Suppressor macrophage (primary cell): ENCODE measurements at places on chromosomes 1 and 21.

- no peak for DNase-seq
These were observed 422.9 kb downstream of the PTBP2 start for GRCh38 chr1:97144527-97144926.

GRCh38 chr1:151494741-151495281 lies 16.4 kb upstream of the CGN start:
- DNase-seq = peak; percentile 50

DNA sequence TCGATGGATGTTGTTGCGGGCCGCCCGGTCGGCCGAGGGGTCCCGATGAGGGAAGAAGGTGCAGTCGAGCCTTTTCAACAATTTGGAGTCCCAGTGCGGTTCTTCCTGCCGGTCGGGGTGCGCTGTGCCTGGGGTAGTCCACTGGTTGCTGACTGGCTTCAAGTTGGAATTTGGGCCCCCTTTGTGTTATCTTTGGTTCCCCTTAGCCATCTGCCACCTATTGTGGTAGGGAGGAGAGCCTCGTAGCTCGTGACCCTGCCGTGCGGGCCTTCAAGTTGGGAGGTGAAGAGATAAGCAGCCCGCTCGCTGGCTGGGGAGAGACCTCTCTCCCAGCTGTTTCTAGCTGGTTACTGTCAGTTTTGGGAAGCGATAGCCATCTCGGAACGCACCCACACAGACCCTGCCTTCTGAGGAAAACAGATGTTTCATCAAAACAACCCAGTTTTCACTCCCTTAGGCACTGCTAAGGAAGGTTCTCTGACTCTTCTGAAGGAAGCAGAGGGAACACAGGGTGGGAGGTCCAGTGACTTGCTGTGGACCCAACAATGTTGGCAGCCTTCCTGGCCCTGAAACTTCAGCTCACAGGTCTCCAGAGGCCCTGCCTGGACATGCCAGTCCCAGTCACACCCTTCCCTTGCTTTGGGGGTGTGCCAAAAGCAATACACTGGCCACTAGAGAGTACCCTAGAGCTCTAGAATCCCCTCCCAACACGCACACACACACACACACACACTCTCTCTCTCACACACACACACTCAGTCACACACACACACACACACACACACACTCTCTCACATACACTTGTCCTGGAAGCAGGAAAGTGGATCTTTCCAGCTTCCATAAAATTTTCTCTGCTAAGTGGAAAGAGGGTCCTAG lies 1.0 kb downstream of the BTG2 start:
- DNase-seq = peak; percentile 70

GRCh38 chr1:55289614-55290013 lies 74.5 kb upstream of the USP24 start:
- DNase-seq = no peak

GRCh38 chr1:221234791-221235190 lies 355.5 kb downstream of the HLX start:
- DNase-seq = no peak

DNA sequence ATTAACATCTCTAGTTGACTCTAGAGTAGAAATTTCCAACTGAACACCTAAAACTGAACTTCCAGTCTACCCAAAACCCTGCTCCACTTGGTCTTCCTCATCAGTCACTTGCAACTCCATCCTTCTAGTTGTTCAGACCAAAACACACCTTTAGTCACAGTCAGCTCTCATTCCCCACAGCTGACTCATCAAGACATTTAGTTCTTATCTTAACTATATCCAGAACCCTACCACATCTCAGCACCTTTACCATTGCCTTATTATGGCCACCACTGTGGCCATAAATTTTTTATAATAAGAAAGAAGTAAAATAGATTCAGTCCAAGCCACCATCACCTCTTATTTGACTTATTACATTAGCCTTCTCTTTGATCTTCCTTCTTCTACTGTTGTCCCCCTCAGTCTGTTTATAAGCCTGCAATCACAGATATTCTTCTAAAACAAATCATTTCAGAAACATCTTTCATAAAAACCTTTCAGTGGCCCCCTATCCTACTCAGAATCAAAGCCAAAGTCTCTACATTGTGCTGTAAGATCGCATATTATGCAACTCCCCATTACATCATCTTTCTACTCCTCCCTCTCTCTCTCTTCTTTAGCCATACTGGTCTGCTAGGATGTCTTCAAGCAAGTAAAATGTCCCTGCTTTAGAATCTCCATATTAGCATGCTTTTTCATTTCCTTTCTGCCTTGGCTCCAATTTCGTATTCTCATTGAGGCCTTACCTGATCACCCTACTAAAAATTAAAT lies 275.9 kb downstream of the LRRC40 start:
- no peak for DNase-seq

GRCh38 chr1:159999204-159999603 lies 32.6 kb downstream of the PIGM start:
- DNase-seq = no peak

GRCh38 chr21:33411949-33412430 lies 8.8 kb downstream of the IFNGR2 start:
- no peak for DNase-seq

GRCh38 chr1:39854738-39855137 lies 28.6 kb downstream of the TRIT1 start:
- DNase-seq = no peak

GRCh38 chr1:161307230-161307768 lies 2.5 kb downstream of the MPZ start:
- DNase-seq = peak; percentile 61

- DNase-seq = peak; percentile 28
These were observed 102.7 kb downstream of the ZNF281 start for GRCh38 chr1:200306944-200307754.

GRCh38 chr1:218521414-218522169 lies 176.5 kb downstream of the TGFB2 start:
- DNase-seq = peak; percentile 77

DNA sequence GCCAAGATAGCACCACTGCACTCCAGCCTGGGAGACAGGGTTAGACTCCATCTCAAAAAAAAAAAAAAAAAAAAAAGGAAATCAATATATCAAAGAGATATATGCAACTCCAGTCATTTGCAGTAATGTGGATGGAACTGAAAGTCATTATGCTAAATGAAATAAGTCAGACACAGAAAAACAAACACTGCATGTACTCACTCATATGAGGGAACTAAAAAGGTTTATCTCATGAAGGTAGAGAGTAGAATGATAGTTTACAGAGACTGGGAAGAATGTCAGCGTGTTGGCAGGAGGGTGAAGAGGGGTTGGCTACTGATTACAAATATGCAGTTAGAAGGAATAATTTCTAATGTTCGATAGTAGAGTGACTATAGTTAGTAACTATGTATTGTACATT lies 13.2 kb downstream of the HSD11B1 start:
- DNase-seq = no peak

GRCh38 chr1:64896551-64896950 lies 69.8 kb downstream of the JAK1 start:
- DNase-seq = no peak

DNA sequence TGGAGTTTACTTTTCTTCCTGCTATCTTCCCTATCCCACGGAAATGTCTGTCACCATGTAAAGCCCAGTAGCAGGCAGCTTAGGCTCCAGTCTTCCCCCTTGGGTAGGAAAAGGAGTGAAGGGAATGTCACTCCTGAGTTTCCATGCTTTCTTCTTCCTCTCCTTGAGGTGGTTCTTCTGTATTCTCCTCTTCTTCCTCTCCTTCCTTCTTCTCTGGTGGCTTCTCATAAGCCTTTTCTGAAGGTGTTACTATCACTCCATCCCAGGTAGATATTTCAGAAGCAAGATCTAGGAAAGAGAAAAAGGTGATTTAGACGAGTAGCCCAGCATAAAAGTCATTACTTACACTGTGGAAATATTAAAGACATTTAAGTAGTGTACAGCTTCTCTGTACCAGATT lies 3.8 kb downstream of the SNAPIN start:
- DNase-seq = no peak

DNA sequence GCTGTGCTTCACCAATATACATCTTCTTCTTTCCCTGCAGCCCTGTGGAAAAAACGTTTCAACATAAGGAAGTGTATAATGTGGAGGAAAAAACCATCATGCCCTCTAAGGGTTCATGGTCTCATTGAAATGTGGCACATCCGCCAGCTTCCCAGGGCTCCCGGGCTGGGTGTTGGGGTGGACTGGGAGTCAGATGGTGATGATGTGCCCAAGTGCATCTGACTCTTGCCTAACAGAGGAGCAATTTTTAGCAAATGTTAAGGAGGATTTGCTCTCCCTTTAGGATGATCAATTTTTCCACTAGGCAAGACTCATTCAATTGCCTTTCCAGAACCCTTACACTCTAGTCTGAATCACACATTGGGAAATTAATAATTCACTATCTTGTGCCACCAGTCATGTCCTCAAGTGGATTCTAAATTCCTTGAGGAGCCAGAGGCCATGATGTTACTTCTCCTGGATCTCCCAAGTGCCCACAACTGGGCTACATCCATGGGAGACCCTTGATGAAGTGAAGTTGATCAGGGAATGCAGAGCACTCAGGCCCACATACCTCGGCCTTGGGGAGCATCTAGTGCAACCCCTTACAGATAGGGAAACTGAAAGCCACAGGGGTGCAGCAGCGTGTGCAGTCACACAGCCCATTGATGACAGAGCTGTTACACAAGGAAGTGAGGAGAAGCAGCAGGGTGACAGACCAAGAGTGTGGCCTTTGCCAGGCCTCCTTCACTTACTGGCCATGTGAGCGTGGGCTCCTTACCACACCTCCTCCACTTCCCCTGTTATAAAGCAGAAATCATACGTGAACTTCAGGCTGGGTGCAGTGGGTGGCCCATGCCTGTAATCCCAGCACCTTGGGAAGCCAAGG lies 100.0 kb upstream of the SLC44A3 start:
- peak; percentile 91 for DNase-seq

DNA sequence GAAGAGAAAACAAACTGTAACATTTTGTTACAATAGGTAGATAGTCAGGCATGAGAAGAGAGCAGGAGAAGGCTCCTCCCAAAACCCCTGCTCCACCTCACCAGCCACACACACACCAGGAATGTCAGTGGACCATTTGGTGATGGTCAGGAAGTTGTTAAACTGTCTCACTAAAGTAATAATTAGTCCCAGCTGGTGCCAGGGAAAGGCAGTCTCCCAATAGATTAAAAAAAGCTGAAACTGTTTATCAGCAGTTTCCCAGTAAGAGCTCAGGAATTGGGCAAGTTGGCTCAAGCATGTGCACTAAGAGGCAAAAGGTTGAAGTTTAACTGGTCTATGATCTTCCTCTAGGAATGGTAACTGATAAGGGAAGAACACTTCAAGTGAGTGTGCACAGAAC lies 249.6 kb downstream of the COL11A1 start:
- DNase-seq = no peak

DNA sequence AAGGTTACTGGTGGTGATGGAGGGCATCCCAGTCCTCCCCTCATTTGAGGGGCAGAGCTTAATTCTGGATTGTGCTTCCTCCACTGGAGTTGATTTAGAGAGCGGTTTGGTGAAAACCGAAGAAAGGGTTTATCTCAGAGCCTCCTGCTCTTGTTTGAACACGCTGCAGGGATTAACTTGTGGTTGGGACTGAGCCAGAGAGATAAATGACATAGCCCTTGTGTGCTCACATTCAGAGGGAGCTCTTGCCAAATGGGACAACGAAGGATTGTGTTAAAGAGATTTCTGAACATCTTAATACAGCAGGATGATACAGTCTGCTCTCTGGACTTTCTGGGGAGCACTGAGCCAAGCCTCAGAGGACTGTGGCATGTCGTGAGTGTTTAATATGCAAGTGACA lies 308.2 kb downstream of the DISC1 start:
- DNase-seq = no peak

- no peak for DNase-seq
These were observed 16.5 kb downstream of the AKR7A3 start for GRCh38 chr1:19272064-19272463.

GRCh38 chr1:66464802-66465201 lies 69.2 kb upstream of the SGIP1 start:
- DNase-seq = no peak

GRCh38 chr1:83499998-83500397 lies 498.9 kb downstream of the TTLL7 start:
- no peak for DNase-seq

- no peak for DNase-seq
These were observed 79.9 kb upstream of the LYST start for GRCh38 chr1:235946571-235946981.

DNA sequence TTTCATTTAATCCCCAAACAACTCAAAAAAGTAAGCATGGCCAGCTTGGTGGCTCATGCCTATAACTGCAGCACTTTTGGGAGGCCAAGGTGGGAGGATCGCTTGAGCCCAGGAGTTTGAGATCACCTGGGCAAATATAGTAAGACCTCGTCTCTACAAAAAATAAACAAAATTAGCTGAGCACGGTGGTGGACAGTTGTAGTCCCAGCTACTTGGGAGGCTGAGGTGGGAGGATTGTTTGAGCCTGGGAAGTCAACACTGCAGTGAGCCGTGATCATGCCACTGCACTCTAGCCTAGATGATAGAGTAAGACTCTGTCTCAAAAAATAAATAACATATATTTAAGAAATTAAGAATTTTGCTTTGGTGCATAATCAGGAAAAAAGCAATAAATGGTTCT lies 6.1 kb upstream of the AKR1A1 start:
- DNase-seq = peak; percentile 45

GRCh38 chr1:195530961-195531360 lies 1077.3 kb downstream of the KCNT2 start:
- no peak for DNase-seq

GRCh38 chr1:219518168-219518906 lies 94.6 kb downstream of the ZC3H11B start:
- DNase-seq = no peak

- DNase-seq = no peak
These were observed 44.9 kb downstream of the TRAPPC10 start for GRCh38 chr21:44057055-44057454.

DNA sequence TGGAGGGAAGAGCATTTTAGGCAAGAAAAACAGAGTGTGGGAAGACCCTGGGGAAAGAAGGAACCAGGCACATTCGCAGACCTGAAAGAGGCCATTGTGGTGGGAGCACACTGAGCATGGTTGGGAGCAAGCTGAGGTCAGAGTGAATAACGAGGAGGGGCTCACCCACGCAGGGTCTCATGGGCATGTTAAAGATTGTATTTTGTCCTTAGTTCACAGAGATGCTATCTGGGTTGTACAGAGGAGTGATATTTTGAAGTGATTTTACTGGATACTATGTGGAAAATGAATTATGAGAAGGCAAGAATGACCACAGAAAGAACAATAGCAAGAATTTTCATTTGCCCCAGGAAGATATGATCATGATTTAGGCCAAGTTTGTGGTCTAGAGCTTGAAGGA lies 578.3 kb upstream of the NR5A2 start:
- no peak for DNase-seq

GRCh38 chr1:21931171-21932093 lies 5.7 kb downstream of the HSPG2 start:
- no peak for DNase-seq
